Stimulated activated naive CD4-positive, alpha-beta T cell treated with Interleukin-2 at 50 U/mL for 16 hours (primary cell): ENCODE measurements at places on chromosomes 2 and 18.

- DNase-seq, result no peak
Observed at GRCh38 chr2:2021995-2022394, 277.7 kb upstream of the PXDN start.

GRCh38 chr18:473802-474201 is 26.7 kb downstream of the COLEC12 start:
- DNase-seq, result no peak

- no peak for DNase-seq
Observed at GRCh38 chr2:62642429-62643099, 62.9 kb upstream of the EHBP1 start.

GRCh38 chr2:191479680-191480023 is 198.3 kb upstream of the NABP1 start:
- DNase-seq, result no peak

DNA sequence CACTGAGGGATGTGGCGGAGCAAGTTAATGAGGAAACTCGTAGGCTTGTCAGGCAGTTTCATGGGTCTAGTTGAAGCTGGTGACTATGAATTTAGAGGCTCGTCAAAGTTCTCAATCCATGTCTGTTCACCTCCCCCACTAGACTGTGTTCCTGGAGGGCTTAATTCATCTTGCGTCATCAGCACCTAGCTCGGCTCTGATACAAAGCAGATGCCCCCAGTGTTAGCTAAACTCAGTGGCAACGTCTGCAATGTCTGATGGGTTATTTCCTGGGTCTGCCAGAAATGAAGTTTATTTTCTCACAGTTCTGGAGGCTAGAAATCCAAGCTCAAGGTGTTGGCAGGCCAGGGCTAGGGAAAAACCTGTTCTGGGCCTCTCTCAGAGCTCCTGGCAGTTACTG is 140.6 kb downstream of the PID1 start:
- DNase-seq, result no peak

DNA sequence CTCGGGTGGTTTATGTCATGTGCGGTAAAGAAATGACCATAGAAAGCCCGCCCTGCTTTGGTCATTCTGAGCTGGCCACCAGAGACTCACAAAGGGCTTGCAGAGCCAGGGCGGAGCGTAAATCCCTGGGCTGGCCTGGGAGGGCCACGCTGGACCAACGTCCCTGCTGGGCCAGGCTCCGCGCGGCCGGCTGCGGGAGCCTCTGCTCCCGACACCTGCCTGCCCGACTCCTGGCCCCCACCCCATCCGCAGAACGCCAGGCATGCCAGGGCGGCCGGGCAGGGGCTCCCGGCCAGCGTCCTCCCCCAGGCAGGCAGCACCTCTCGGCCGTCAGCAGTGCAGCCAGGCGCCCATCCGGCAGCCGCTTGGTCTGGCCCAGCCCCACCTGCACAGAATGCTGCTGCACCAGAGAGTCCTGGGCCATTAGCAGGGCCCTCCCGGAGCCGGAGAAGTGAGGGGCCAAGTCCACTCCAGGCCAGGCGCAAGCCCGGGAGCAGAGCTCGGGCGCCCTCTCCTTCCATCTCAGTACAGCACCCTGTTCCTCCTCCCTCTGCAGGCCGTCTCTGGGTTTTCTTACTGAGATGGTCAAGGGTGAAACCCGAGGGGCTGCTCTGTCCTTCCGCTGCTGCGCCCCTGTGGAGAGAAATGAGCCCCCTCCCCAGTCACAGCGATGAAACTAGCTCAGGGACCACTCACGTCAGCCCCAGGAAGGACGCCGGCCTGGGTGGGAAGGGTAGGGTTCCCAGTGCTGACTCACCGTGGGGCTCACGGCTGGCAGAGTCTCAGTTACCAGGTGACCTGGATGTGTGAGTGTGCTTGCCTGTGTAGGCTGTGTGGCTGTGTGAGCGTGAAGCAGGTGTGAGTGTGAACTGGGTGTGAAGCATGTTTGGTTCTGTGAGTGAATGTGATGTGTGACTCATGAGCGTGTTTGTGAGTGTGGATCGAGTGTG is 83.3 kb downstream of the PTGR3 start:
- no peak for DNase-seq

DNA sequence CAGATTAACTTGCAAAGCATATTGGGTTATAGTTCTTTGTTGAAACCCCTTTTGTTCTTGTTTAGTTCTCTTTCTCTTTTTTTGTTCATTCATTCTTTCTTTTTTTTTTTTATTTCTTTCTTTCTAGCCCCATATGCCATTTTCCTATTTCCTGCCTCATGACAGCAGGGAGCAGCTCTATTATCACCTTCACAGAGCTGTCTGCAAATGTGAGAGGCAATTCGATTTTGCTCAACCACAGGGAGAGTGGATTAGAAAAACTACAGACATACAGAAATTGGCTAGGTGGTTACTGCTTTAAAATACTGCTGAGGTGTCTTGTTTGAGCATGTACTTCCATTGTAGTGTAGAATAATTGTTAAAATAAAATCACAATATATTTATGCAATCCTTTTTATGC is 44.2 kb upstream of the TBR1 start:
- DNase-seq, result no peak

- no peak for DNase-seq
Observed at GRCh38 chr2:72515696-72516095, 310.1 kb downstream of the EXOC6B start.

GRCh38 chr18:78106946-78107345 is 857.3 kb downstream of the GALR1 start:
- DNase-seq, result no peak

GRCh38 chr2:62570861-62571698 is 65.1 kb upstream of the TMEM17 start:
- DNase-seq, result no peak

GRCh38 chr2:197037863-197038398 is 111.4 kb upstream of the PGAP1 start:
- no peak for DNase-seq

GRCh38 chr2:10716581-10716980 is 4.8 kb upstream of the ATP6V1C2 start:
- no peak for DNase-seq

DNA sequence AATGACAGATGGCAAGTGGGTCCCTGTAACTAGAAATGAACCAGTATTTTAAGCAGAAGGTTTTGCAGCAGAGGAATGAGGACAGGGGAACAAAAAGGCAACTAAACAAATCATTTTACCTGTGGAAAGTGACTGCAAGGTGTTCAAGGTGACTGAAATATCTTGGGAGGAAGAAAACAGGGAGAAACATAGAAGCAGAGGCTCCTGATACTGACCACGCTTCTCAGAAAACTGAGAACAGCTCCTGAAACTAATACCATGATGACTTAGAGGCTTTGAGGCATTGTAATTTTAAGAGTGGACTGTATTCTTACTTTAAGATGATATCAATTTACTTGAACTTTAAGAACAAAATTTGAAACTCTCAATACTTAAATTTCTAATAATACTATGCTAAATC is at the start of gene DYTN:
DYTN (minus strand) TSS at position 101 of the 400 bp plus-strand sequence. CDS start 117 bp downstream, outside the sequence.
- DNase-seq, result no peak

GRCh38 chr2:145194673-145195072 is 674.8 kb upstream of the ZEB2 start:
- DNase-seq, result no peak

DNA sequence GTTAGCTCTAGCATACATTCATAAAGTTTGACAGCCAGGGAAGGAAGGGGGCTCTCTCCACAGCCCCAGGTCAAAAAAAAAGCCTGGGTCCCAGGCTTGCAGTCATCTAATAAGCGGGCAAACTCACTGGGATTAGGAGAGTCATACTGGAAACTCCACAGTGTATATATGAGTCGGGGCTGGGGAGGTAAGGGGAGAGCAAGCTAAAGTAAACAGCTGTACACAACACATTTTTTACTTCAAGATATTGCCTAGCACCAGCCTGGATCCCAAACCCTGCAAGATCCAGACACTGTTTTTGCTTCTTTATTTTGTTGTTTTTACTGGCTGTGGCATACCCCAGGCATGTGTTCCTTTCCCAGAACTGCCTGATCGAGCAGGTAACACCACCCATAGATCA is 291.3 kb upstream of the TANK start:
- no peak for DNase-seq

DNA sequence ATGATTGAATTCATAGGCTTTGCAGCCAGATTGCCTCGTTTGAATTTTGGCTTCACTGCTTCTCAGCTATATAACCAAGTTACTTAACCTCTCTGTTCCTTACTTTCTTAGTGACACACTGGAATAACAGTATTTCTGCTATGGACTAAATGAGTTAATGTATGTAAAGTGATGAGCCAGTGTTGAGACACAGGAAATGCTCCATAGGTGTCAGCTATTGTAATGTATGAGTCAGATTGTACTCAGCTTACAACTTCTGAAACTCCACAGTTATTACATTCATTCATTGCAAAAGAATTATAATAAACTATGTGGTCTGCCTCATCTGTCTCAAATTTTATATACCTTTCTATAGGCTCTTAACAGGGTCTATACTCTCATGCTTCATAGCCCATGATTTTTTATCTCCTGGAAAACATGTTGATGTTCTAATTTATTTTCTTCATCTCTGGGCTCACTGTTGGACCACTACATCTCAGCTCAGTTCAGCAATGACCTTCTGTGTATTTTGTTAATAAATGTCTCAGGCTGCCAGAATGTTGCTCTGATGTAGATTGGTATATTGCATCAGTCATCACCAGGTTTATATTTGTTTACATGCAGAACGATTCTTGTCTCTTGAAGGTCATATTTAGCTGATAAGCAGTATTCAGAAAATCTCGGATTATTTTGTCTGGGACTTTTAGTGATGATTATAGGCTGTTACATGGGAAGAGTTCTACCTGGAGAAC is 76.2 kb downstream of the MAP3K20 start:
- DNase-seq, result no peak

GRCh38 chr2:128263902-128264331 is 54.8 kb downstream of the HS6ST1 start:
- no peak for DNase-seq

DNA sequence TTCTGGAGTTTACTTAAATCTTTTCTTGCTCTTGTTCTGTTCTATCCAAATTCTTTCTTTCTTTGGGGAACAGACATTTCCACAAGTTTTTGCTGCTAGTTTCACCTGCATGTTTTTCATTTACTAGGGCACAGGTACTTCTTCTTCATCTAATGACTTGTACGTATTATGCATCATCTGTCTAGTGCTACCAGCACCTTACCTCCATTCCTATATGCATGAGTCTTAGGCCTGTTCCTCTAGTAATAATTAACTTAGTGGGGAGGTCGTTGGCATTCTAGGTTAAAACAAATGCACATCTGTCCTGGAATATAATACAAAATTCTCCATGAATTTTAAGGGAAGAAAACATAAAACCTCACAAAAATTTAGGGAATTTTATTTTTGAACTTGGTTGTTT is 164.5 kb upstream of the STON1 start:
- no peak for DNase-seq

- no peak for DNase-seq
Observed at GRCh38 chr2:224198436-224198835, 159.3 kb upstream of the SERPINE2 start.

DNA sequence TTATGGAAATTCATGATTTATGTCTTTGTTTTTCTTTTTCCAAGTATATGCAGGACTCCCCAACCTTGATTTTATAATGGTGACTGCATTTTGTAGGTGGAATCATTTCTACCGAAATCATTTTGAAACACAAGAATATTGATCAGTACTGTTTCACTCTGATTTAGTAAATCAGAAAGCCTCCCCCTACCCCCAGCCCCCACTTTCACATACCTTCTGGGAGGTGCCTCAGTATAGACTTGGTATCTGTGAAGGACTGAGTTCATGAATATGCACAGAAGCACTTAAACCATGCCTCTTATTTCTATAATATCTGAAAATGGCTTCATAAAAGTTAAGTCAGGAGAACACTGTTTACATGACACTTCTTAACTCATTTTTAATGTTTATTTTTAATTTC is 147.7 kb downstream of the AGPS start:
- DNase-seq, result no peak

DNA sequence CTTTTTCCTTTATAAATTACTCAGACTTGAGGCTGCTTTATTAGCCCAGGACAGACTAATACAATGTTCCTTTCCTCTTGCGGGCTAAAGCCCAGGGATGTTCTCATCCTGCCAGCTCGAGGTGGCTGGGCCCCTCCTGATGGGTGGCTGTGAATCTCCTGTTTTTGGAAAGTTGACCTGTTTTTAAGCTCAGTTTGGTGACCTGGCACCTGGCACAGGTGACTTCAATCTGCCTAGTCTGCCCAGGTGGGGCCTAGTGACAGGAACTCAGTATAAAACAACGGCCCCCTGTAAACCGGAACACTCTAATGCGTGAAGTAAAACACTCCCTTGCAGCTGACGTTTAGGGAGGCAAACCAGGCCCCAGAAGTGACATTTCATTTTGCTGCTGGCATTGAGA is 92.7 kb upstream of the SNTG2 start:
- no peak for DNase-seq
